Fibroblast of skin of left biceps (primary cell): ENCODE measurements at places on chromosomes 3 and 15.

GRCh38 chr15:30922480-30923311, 19.0 kb downstream of the FAN1 start:
- peak; percentile 20 for DNase-seq

DNA sequence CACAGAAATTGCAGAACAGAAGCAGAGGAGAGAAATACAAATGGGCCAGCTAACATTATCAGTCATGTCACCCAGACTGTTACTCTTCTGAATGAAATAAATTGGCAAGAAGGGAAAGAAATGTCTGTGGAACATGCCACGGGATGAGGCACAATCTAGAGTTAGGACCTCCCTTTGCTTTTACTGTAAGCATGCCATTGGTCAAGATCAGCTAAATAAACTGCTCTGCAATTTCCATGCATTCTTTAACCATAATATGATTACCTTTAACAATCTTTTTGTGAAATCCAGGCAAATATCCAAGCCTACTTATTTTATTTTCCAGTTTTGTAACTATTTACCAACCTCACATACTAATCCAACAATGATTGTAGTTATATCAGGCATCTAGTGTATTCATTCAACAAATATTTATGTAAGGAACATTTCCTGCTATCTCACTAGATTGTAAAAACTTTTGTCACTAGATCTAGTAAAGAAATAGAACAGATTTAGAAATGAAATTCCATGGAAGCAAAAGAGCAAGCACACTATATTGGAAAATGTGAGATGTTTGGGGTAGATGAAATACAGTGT, 383.4 kb downstream of the MECOM start:
- DNase-seq: no peak

GRCh38 chr3:11717768-11718636, 74.3 kb upstream of the VGLL4 start:
- DNase-seq: no peak

- DNase-seq: no peak
These were observed 79.5 kb upstream of the EPHB3 start for GRCh38 chr3:184481984-184482671.

DNA sequence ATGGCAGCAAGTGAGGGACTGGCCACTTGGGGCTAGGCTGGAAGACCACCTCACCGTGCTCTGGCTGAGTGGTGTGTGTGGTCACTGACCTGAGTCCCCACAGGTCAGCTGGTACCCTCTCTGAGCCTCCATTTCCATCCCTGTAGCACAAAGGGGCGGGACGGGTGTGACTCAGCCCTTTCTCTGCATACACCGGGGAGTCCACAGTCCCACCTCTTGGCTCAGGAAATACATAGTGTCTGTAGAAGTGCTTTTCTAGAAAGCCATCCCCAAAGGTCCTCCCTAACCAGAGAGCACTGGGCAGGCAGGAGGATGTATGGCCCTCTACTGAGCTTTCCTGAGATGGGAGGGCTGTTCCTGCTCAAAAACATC, 27.2 kb downstream of the WNT7A start:
- DNase-seq: no peak

DNA sequence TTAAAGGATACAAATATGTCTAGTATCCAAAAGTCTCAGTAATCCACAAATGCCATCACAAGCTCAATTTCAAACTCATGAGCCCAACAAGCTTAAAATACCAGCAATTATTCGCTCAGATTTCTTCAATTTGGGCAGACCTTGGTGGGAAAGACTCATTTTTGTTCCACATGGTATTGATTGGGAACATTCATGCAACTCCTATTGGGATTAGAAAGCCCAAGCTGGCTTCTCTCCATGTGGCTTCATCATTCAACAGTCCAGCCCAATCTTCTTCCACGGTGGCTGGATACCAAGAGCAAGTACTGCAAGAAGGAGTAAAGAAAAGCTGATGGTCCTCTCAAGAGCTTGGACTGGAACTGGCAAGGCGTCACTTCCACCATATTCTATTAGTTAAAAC, 66.3 kb downstream of the STRIT1 start:
- no peak for DNase-seq

GRCh38 chr15:70853973-70854665, at the start of gene LARP6:
Gene LARP6 (minus strand): TSS chr15:70854157. CDS start chr15:70854088, 69 bp downstream.
- no peak for DNase-seq

- no peak for DNase-seq
These were observed 23.1 kb downstream of the CRTC3 start for GRCh38 chr15:90552929-90553211.

GRCh38 chr3:134606033-134607025, 44.5 kb downstream of the KY start:
- no peak for DNase-seq

DNA sequence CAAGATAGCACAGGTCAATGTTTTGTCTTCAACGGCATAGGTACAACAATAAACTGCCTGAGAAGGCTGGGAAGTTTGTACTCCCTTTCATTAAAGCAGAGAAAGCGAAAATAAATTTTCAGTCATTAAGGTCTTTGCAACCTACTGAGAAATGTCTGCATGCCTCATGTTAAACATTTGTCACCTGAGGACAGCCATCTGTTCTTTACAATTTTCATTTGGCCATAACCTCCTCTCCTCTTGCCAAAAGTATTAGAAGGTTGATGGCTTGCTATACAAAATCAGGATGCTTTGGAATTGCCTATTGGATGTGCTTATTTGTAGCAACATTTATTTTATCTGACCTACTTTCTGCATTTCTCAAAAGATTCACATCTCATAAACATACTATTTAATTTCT, 122.7 kb downstream of the GOLIM4 start:
- no peak for DNase-seq

DNA sequence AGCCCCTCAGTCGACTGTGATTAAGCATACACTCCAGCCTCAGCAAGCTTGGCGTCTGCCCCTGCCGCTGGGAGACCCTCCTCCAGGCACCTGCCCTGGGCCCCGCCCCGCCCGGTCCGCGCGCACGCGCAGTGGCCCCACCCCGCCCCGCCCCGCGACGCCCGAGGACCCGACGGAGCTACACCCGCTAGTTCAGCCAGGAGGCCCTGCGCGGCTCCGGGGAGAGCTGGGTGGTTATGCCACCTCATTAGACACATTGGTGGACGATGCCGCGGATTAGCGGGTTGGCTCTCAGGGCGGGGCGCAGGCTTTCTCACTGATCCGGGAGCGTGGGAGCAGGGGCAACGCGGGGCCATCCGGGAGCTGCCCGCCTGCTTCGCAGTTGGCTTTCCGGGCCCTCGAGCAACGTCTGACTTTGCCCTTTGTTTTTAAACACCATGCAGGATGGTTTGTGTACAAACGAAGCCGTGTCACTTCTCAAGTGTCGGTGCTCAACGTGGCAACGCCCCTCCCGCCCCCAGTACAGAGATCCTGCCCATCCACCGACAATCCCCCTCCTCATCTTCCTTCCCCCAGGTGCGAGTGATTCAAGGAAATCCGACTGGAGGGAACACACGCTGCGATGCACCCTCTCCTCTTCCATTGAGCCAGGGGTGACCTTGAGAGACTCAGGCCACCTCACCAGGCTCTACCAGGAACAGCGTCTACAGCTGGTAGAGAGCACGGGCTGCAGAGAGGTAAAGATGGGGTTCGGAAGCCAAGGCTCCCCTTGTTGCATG, 109.3 kb downstream of the SHQ1 start:
- no peak for DNase-seq

GRCh38 chr3:27607370-27607769, 114.8 kb downstream of the EOMES start:
- DNase-seq: no peak

GRCh38 chr3:148175214-148175613, 522.5 kb upstream of the AGTR1 start:
- DNase-seq: peak; percentile 87
